ENCODE measurements at places on chromosomes 1 and 21.

DNA sequence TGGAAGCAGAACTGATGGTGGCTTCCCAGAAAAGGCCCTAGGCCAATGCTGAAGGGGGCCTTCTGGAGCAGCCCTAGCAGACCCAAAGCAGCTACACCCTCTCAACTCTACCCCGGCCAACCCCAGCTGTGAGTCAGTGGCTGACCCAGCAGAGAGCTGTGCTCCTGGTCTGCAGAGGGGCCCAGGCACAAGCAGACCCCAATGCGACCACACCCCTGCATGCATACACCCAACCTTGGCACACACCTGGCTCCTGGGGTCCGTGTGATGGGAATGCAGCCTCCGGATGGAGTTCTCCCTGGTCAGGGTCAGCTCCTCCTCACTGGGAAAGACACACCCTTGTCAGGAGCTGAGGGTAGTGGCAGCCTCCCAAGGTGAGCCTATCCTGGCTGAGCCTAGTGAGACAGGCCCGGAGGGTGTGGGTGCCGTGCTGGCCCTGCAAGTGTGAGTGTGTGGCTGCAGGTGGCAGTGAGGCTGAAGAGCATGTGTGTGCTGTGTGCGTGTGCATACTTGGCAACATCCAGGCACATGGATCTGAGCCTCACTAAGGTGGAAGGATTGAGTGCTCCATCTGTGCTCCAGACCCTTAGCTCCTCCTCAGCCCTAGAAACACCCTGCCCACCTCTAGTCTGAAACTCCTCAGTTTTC, 3.9 kb upstream of the ARHGAP30 start:
- no peak for DNase-seq

- DNase-seq = no peak
Observed at GRCh38 chr21:20341431-20341830, 656.8 kb upstream of the NCAM2 start.

DNA sequence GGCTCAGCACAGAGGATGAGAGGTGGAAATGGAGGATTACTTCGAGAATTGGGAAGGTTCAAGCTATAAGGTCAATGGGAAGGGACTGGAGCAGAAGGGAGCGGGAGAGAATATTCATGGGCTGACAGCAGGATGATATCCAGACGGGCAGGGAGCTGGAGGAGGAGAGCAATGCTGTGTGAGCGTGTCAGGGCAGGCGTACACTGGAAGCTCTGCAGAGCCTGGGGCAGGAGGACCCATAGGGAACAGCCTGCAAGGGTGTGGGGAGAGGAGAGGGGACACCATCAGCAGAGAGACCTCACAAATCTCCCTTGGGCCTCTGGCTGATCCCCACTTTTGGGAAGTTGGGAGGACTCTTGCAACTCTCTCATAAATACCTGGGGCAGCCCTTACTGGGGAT, 13.7 kb downstream of the CSF1 start:
- no peak for DNase-seq

GRCh38 chr1:50109647-50110075, 941 bp downstream of the ELAVL4 start:
- no peak for DNase-seq

Measured in GM04503 (cell line).